Activated T-cell treated with anti-CD3 and anti-CD28 coated beads, Interleukin-2, amount 50 U/mL, for 72 hours (primary cell): ENCODE measurements at places on chromosomes 4 and X. TPM values are rescaled to one million over a fixed set of nuclear protein-coding genes. Genes with fewer than 3 reads are reported as not detected.

The SATL1 gene
- not detected for total RNA-seq

The RNF113A gene
- 44.8 TPM for total RNA-seq

The XKRX gene
- total RNA-seq, result 2.3 TPM

The PABPC1L2A gene
- not detected for total RNA-seq

The SHROOM4 gene
- not detected for total RNA-seq

GRCh38 chr4:133598779-133599178 lies 449.7 kb downstream of the PCDH10 start:
- DNase-seq, result no peak

DNA sequence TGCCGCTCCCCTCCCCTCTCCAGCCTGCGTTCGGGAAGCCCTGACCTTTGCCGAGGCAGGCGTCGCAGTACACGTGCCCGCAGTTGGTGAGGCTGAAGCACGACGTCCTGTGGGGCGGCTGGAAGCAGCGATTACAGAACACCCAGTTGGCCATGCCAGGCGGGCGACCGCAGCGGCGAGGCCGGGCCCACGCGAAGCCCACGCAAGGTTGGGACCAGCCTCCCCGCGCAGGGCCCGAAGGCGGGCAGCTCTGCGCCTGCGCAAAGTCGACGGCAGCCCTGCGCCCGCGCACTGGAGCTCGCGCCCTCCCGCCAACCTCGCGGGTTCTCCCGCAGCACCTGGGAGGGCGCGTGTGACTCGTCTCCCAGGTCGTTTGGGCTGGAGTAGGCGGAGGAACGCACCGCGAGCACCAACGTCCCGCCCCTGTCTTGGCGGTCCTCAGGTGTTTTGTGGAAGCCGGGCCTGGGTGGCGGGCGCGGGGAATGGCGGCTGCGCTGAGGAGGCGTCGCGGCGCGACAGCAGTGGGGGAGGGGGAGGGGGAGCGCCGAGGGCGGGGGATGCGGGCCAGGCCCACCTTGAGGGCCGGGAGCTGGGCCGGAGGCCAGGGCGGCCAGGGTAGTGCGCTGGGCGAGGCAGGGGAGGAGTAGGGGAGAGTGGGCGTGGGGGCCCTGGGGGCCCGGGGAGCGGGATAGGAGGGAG lies at the start of gene RNF212:
TSS of gene RNF212 (minus strand) at position 254 of the 699 bp plus-strand sequence. CDS start at position 154, 100 bp downstream.
- peak; percentile 49 for DNase-seq

GRCh38 chr4:159503236-159504008 lies 400.5 kb downstream of the RAPGEF2 start:
- no peak for DNase-seq

- no peak for DNase-seq
Observed at GRCh38 chrX:2848871-2849301, 20.2 kb downstream of the GYG2 start.

GRCh38 chrX:2819345-2820135 lies 9.2 kb upstream of the GYG2 start:
- DNase-seq, result peak; percentile 4

GRCh38 chr4:173275150-173275549 lies 59.0 kb downstream of the HMGB2 start:
- DNase-seq, result no peak

- DNase-seq, result peak; percentile 5
Observed at GRCh38 chr4:168540086-168540485, 43.2 kb downstream of the PALLD start.
